Endothelial cell (in vitro differentiated cells): ENCODE measurements at places on chromosomes 11 and 22. TPM values are rescaled to one million over a fixed set of nuclear protein-coding genes. Genes with fewer than 3 reads are reported as not detected.
A peak's percentile ranks its signal among the peaks of the same experiment; 100 is the strongest.

HORMAD2 gene
- total RNA-seq = not detected

CD3D gene
- not detected for total RNA-seq

SLC6A5 gene
- not detected for total RNA-seq

GRCh38 chr11:95778699-95779098, 10.9 kb downstream of the FAM76B start:
- no peaks in the 10 kb centered on the region for H3K4me1 ChIP-seq
- H3K36me3 ChIP-seq = no peaks in the 10 kb centered on the region
- H3K27ac ChIP-seq = no peak overlapping the region
- DNase-seq = no peak
- no peaks in the 10 kb centered on the region for H3K27me3 ChIP-seq
- no peak overlapping the region for H3K4me3 ChIP-seq

GRCh38 chr22:17549183-17549582, 14.1 kb upstream of the SLC25A18 start:
- H3K4me1 ChIP-seq = peaks cover 4% of the 10 kb centered on the region
- H3K27ac ChIP-seq = no peak overlapping the region
- no peak overlapping the region for H3K4me3 ChIP-seq
- H3K36me3 ChIP-seq = peaks cover 49% of the 10 kb centered on the region
- no peak for DNase-seq

DNA sequence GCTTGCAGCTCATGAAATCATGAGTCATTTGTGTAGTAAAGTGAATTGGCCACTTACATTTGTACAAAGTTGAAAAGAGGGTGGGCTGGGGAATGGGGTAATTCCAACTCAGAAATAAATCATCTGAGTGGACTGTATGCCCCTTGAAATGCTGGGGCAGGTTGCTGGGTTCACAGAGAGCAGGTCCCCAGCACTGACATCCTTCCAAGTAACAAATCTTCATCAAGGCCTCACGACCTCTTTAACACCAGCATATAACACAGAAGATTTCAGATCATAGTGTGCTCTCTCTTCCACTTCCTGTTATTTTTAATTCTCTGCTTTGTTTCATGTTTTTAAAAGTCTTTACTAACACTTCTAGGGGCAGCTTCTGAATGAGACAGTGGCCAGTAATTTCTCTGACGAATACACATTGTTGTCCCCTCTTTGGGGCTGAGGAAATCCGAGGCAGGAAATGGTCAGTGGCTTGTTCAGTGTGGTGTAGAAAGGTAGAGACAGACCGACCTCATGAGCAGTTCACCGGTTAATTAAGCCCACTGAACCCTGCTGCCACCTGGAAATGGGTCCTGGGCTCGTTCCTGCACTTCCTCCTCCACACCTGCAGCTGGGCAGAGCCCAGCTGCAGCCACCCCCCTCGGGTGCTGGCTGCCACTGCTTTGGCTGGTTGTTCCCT, 127.7 kb downstream of the MAML2 start:
- DNase-seq = no peak
- H3K4me1 ChIP-seq = peaks cover 52% of the 10 kb centered on the region
- H3K4me3 ChIP-seq = no peak overlapping the region
- H3K36me3 ChIP-seq = no peaks in the 10 kb centered on the region
- H3K27ac ChIP-seq = peak overlapping the region; percentile 78

GRCh38 chr11:20654038-20654437, 15.3 kb upstream of the NELL1 start:
- H3K4me3 ChIP-seq = no peak overlapping the region
- no peak for DNase-seq
- peaks cover 1% of the 10 kb centered on the region for H3K27me3 ChIP-seq
- peaks cover 3% of the 10 kb centered on the region for H3K4me1 ChIP-seq

GRCh38 chr11:84524422-84525051, 1102.6 kb downstream of the DLG2 start:
- H3K36me3 ChIP-seq = no peaks in the 10 kb centered on the region

DNA sequence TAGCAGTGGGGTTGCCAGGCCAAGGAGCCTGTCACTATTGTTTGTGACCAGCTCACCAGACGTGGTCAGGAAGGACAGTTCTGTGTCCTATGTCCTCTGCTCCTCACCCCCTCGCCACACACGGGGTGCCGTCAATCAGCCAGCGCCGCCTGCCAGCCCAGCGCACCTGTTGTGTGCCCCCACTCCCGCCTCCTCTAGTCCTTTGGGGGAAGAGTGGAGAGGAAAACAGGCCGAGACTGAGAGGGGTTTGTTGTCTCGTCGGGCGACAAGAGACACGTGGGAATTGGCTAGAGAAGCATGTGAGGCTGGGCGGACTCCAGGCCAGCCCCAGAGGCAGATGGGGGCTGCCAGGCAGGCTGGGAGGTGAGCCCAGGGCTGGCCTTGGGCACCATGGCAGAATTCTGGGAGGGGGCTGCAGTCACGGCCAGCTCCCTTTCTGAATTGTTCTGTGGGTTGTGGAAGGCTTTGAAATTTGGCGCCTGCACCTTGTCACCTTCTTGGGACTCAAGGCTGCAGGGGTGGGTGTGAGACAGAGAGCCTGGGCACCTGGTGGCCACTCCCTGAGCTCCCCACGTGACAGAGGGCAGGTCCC, 3.1 kb upstream of the KCNQ1OT1 start:
- no peak overlapping the region for H3K4me3 ChIP-seq
- H3K36me3 ChIP-seq = peaks cover 19% of the 10 kb centered on the region
- H3K4me1 ChIP-seq = peaks cover 16% of the 10 kb centered on the region
- DNase-seq = no peak

- H3K36me3 ChIP-seq = peaks cover 3% of the 10 kb centered on the region
- peaks cover 22% of the 10 kb centered on the region for H3K4me1 ChIP-seq
- peak overlapping the region; percentile 42 for H3K27ac ChIP-seq
- no peak overlapping the region for H3K4me3 ChIP-seq
Observed at GRCh38 chr11:44876906-44877305, 73.8 kb downstream of the TP53I11 start.

- H3K27ac ChIP-seq = no peak overlapping the region
- H3K36me3 ChIP-seq = no peaks in the 10 kb centered on the region
- peaks cover 9% of the 10 kb centered on the region for H3K27me3 ChIP-seq
- H3K4me3 ChIP-seq = peak overlapping the region; percentile 19
- DNase-seq = peak; percentile 83
Observed at GRCh38 chr11:8338138-8338537, 74.5 kb upstream of the LMO1 start.

DNA sequence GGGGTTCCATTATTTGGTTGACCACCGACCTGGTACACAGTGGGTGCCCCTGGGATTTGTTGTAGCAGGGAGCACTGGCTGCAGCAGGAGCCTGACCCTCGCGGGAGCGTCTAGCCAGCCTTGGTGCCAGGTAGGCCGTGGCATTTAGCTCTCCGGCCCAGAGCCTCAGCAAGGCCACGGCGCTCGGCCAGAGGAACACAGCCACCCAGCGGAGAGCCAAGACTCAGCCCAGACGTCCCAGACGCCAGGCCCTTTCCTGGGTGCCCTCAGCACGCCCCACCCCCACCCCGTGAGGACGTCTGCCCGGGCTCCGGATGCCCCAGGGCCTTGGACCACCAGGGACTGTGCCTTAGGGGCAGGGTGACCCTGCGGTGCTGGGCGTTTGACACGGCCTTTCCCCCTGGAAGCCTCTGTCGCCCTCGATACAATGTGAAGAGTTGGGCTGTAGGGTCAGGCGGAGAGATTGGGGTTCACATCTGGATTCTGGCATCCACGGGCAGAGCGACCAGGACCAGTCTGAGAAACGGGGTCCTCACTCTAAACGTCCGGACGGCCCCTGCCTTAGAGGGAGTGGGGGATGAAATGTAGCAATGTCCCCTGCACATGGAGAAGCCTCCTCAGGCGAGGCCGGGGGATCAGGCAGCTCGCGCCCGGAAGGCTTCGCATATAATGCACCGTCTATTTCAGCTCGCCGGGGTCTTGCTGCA, 99.2 kb upstream of the FGF3 start:
- no peak overlapping the region for H3K27ac ChIP-seq
- DNase-seq = no peak
- no peak overlapping the region for H3K4me3 ChIP-seq
- no peaks in the 10 kb centered on the region for H3K4me1 ChIP-seq

DNA sequence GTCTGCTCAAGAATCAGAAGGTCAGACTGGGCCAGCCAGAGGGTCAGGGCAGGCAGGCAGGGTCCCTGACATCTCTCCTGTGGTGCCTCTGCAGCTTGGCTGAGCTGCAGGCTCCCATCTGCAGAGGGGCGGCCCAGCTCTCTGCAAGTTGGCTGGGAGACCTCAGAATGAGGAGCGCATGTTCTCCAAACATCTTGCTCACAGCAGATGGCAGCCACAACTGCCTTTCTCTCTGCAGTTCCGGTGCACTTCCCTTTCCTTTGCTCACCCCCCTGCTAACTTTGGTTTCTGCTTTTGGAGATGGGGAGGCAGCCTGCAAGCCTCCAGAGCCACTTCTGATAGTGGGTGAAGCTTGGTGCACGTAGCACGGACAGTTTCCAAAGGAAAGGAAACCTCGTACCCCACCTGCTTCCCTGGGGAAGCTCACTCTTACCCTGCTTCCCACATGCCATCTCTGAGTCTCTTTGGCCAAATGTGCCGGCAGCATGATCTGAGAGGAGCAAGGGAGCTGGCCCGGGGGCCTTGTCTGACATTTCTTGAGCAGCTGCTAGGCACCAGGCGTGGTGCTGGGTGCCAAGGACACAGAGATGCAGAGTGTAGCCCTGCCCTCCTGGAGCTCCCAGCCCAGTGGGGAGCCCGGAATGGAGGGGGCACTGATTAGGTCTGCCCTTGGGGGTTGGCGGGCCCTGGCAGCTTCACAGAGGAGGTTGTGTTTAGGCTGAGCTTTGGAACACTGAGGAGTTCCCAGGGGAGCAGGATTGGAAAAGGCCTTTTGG, 18.2 kb downstream of the DAGLA start:
- peaks cover 2% of the 10 kb centered on the region for H3K27me3 ChIP-seq
- no peak overlapping the region for H3K4me3 ChIP-seq
- H3K4me1 ChIP-seq = peaks cover 6% of the 10 kb centered on the region

DNA sequence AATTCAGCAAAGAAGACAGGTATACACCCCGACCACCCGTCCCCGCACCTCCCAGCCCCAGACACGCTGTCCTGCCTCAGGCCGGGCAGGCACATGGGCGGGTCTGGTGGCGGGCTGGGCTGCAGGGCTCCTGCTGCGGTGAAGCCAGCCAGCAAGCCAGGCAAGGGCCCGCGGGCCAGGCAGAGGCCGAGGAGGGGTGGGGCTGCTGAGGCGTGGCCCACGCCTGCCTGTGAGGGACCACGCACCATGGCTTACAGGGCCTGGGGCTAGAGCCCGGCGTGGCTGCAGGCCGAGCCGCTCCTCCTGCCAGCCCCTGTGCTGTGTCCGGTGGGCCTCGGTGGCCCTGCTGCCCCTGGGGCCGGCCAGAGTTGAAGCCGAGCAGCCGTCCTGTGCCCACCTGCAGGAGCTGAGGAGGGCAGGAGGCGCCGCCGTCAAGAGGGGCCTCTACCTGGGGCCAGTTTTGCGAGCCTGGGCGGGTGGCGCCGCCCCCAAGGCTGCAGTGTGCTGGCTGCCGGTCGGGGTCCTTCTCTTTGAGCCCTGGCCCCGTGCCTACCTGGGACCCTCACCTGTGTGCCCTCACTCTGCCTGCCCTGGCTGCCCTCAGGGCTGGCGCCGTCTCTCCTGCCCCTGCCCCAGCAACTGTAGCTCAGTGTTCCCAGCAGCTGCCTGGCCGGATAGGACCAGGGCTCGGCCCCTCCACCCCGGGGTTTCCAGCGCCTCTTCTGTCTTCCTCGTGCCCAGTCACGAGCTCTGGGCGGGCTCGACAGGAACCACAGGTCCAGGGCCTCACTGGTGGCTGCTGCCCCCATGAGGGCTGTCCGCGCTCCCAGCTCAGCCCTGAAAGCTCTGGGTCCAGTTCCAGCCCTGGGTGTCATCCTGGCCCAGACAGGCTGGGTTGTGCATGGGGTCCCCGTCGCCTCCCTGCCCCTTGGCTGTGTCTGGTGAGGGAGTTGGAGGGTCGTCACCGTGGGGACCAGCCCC, 38.4 kb downstream of the MOB2 start:
- H3K36me3 ChIP-seq = no peaks in the 10 kb centered on the region
- peaks cover 2% of the 10 kb centered on the region for H3K27me3 ChIP-seq
- no peak for DNase-seq
- peak overlapping the region; percentile 42 for H3K4me3 ChIP-seq

GRCh38 chr11:14185461-14185860, 173.5 kb downstream of the RRAS2 start:
- no peak for DNase-seq
- H3K36me3 ChIP-seq = peaks cover 14% of the 10 kb centered on the region
- H3K4me1 ChIP-seq = no peaks in the 10 kb centered on the region
- H3K27me3 ChIP-seq = peaks cover 3% of the 10 kb centered on the region
- no peak overlapping the region for H3K27ac ChIP-seq

GRCh38 chr11:66263231-66263630, 5.2 kb upstream of the RAB1B start:
- H3K4me1 ChIP-seq = peaks cover 12% of the 10 kb centered on the region
- H3K27me3 ChIP-seq = peaks cover 12% of the 10 kb centered on the region
- no peak overlapping the region for H3K27ac ChIP-seq
- no peak overlapping the region for H3K4me3 ChIP-seq
- peaks cover 20% of the 10 kb centered on the region for H3K36me3 ChIP-seq
- DNase-seq = no peak
